Activated CD4-positive, alpha-beta memory T cell treated with anti-CD3 and anti-CD28 coated beads for 36 hours (primary cell): ENCODE measurements at places on chromosomes 5 and 9.

DNA sequence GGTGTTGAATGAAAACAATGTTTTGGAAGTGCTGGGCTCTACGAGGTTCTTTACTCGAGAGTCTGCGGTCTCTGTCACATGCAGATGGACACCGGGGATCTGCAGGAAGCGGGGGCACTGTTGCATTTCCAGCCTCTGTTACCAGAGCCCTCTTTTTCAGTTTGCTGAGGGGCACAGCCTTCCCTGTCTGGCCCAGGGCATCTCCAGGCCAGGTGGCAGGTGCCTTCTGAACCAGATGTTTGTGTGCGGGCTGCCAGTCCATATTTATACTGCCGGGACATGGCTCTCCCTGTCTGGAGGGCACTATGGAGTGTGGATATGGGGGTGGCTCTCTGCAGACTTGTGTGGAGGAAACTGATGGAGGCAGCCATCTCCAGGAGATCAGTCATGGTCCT is 18.7 kb upstream of the POMT1 start:
- no peak overlapping the region for H3K4me3 ChIP-seq
- no peaks in the 10 kb centered on the region for H3K27me3 ChIP-seq
- no peak for DNase-seq

DNA sequence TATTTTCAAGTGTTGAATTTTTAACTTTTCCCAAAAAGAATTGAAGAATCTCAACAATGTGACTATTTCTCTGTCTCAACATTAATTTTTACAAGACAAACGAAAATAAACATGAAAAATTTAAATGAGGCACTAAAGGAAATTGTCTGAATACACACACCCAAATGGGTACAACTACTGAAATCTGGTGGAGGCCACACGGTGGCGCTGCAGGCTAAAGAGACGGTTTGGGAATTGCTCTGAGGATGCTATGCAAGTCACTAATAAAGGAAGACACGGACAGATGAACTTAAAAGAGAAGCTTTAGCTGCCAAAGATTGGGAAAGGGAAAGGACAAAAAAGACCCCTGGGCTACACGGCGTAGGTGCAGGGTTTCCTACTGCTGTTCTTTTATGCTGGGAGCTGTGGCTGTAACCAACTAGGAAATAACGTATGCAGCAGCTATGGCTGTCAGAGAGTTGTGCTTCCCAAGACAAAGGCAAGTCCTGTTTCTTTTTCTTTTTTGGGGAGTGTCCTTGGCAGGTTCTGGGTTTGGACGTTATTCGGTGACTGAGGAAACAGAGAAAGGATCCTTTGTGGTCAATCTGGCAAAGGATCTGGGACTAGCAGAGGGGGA is at the start of gene PCDHB10:
TSS of gene PCDHB10 (plus strand) at position 244 of the 616 bp plus-strand sequence. CDS start at position 444, 200 bp downstream.
- peaks cover 33% of the 10 kb centered on the region for H3K27me3 ChIP-seq
- DNase-seq = peak; percentile 54
- no peak within 1 kb of the TSS for H3K27ac ChIP-seq
- peaks cover 2% of the 10 kb centered on the region for H3K4me1 ChIP-seq
- H3K4me3 ChIP-seq = no peak within 1 kb of the TSS

DNA sequence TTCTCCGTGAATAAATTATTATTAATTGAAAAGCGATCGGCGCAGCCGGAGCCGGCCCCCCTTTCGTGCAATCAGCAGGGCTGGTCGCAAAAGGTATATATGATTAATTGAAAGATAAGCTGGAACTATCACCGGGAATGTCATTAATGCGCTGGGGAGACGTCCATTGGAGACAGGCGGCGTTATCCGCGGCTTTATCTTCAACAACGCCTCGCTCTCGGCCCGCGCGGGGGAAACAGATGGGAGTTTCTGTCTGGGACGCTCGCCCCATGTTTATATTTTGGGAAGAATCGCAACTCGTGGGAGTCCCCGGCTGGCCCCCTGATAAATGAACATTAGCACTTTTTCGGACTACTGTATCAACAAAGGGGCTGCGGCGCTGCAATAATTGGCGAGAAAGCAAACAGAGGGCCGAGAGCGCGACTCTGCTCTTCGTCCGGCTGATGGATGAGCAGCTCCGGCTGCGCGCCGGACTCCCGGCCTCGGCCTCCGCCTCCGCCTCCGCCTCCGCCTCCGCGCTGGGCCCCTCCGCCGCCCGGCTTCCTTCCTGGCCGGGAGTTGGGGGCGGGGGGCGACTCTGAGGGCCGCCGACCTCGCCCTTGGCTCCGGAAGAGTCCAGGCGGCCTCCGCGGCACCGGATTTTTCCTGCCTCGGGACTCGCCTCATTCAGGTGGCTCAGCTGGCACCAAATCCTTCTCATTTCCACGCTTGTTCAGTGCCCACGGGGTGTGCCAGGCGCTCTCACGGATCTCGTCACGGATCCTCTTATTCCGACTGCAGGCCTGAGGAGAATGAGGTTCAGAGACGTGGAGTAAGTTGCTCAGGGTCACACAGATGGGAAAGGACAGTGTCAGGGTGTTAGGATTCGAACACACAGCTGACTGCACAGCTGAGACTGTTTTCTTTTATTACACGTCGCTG is 3.6 kb upstream of the NKX2-5 start:
- H3K36me3 ChIP-seq = no peaks in the 10 kb centered on the region
- no peak overlapping the region for H3K27ac ChIP-seq
- H3K4me3 ChIP-seq = peak overlapping the region; percentile 31
- peaks cover 88% of the 10 kb centered on the region for H3K27me3 ChIP-seq
- peaks cover 41% of the 10 kb centered on the region for H3K4me1 ChIP-seq
- no peak for DNase-seq

DNA sequence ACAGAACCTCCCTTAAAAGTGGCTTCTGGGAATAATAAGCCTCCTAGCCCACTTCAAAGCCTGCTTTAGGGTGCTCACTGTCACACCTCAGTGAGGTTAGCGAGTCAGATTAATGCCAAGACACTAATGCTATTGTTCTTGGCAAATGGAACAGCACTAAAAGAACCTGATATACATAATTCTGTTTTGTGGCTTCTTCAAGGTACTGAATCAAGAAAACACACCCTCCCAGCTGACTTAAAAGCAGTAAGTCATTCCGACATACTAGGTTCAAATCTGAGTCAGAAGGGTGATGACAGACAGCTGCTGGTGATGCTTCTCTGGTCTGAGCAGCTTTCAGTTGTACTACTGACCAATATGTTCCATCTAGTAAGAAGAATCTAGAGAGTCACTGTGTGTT is 121.6 kb downstream of the OXCT1 start:
- H3K4me1 ChIP-seq = peaks cover 32% of the 10 kb centered on the region
- no peaks in the 10 kb centered on the region for H3K27me3 ChIP-seq
- peak overlapping the region; percentile 57 for H3K27ac ChIP-seq
- H3K4me3 ChIP-seq = no peak overlapping the region
- DNase-seq = peak; percentile 59

DNA sequence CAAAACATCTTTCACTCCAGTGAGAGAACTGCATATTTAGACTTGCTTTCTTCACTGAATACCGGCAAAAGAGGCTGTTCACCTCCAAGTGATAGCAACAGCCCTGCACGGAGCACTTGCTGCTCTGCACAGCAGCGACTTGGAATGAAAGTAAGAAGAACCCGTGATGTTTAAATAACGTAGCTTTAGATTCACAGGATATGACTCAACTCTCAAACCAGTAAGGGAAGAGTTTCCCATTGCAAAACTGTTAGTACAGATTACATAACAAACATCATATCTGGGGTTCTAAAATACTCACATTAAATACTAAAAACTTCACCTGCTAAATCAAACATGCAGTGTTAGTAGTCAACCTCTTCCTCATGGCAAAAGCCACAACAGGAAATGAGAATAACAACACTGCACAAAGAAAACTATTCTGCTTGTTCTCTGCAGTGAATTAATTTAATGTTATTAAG is 203.4 kb downstream of the MCTP1 start:
- peak; percentile 21 for DNase-seq
- H3K27me3 ChIP-seq = peaks cover 1% of the 10 kb centered on the region
- no peak overlapping the region for H3K27ac ChIP-seq
- peaks cover 5% of the 10 kb centered on the region for H3K4me1 ChIP-seq
- no peak overlapping the region for H3K4me3 ChIP-seq
- no peaks in the 10 kb centered on the region for H3K36me3 ChIP-seq

DNA sequence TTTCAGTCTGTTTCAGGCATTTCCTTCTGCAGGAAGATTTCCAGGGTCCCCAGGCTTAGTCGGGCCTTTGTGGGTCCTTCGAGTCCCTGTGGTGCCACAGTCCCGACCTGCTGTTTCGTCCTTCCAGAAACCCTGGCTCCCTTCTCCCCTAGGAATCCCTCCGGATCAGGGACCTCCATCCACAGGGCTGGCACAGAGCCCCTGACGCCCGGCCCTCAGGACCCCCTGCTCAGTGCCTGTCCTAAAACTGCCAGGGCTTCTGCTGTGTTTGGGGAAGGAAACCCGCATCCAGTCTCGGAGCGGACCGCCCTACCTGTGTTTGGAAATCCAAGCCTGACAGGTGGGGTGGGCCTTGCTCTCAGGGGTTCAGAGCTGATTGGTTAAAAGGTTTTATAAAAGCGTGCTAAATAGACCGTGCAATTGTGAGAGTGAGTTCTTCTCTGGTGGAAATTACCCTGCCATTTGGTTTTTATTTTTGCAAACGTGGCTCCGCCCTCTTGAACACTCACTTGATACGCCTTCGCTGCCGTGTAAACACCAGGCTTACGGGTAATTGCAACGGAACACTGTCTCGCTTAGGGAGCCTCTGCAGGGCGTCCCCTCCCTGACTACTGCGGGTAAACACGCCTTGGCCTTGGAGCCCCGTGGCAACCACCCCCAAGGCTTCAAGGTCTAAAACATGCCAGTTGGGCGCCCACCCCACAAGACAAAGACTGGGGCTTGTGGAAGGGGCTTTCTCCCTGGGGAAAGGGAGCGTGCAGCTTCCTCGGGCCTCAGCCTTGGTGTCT is 121.2 kb downstream of the PHF2 start:
- DNase-seq = no peak
- H3K36me3 ChIP-seq = no peaks in the 10 kb centered on the region
- H3K27me3 ChIP-seq = peaks cover 5% of the 10 kb centered on the region
- H3K4me3 ChIP-seq = no peak overlapping the region
- no peaks in the 10 kb centered on the region for H3K4me1 ChIP-seq

DNA sequence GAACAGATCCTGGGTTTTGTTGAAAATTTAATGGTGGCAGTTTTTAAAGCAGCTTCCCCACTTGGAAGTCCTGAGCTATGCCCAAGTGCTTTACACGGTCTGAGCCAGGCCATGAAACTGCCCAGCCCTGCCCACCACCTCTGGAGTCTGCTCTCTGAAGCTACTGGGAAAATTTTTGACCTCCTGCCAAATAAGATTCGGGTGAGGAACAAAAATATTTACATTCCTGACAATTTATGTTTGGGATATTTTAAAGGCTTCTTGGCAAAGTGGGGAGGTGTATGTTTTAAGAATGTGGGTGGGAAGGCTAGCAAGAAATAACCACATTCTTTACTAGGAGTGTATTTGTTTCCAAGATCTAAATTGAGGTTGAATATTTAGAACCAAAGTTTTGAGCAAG is 50.0 kb downstream of the HACD4 start:
- no peak overlapping the region for H3K27ac ChIP-seq
- H3K36me3 ChIP-seq = peaks cover 30% of the 10 kb centered on the region
- no peaks in the 10 kb centered on the region for H3K4me1 ChIP-seq
- H3K27me3 ChIP-seq = no peaks in the 10 kb centered on the region
- DNase-seq = no peak

DNA sequence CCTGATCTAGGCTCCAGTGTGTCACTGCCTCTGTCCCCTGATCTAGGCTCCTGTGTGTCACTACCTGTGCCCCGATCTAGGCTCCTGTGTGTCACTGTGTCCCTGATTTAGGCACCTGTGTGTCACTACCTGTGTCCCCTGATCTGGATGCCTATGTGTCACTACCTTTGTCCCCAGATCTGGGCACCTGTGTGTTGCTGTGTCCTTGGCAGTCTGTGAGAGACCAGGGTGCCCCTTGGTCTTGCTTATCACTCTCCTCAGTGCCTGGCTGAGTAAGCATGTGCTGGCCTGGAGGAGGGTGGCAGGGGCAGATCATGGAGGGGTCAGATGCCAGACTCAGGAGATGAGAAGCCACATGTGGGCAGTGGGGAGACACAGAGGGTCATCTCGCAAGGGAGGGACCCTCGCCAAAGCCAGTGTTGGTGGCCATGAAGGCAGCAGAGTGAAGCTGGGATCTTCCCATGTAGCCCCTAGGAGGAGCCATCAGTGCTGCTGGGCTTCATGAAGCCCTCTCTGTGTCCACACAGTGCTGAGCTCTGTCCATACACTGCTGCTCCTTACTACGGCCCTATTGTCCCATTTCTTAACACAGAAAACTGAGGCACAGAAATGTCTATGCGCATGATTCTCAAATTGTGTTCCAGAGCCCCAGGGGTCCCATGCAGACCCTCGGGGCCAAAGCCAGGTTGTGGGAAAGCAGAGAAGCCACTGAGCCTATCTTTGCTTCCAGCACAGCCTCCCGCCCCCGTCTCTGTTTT is 15.5 kb downstream of the OLFML2A start:
- H3K36me3 ChIP-seq = no peaks in the 10 kb centered on the region
- H3K27me3 ChIP-seq = peaks cover 7% of the 10 kb centered on the region
- no peak overlapping the region for H3K27ac ChIP-seq
- H3K4me1 ChIP-seq = no peaks in the 10 kb centered on the region
- DNase-seq = no peak

DNA sequence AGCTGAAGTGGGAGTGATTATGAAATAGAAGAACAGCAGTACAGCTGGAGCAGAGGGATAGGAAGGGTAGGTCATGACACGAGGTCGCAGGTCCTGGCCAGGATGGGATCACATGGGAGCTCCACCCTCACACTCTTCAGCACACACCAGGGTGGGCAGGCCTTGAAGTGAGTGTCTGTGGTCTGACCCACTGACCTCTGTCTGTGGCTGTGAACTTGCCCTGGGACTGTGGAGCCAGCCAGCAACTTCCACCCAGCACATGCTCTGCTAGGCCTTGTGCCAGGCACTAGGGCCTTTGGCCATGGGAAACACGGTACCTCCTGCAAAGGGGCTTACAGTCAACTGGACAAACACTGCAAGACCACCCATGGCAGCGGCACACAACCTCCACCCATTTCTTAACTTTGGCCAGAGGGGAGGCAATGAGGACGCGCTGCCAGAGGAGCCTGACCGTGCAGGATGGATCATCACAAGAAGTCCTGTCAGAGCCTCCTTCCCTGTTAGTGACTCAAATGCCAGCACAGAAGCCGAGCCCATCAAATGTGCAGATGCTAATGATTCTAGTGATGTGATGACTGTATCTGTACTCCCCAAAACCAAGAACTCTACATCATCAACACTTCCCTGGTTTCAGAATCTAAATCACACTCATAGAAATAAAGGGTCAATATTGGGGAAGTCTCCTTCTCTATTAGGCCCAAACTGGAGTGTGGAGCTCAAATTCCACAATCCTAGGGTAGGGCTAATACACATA is 113.6 kb downstream of the DPYSL3 start:
- DNase-seq = no peak
- no peaks in the 10 kb centered on the region for H3K36me3 ChIP-seq
- no peak overlapping the region for H3K4me3 ChIP-seq
- no peak overlapping the region for H3K27ac ChIP-seq
- H3K4me1 ChIP-seq = no peaks in the 10 kb centered on the region

- H3K27ac ChIP-seq = no peak overlapping the region
- no peak for DNase-seq
- no peaks in the 10 kb centered on the region for H3K36me3 ChIP-seq
Observed at GRCh38 chr9:91690540-91691249, 259.3 kb downstream of the ROR2 start.
